Right lobe of liver (tissue), 6 donors: ENCODE measurements at places on chromosomes 7 and 10. TPM values are rescaled to one million over a fixed set of nuclear protein-coding genes. Genes with fewer than 3 reads are reported as not detected.

DNA sequence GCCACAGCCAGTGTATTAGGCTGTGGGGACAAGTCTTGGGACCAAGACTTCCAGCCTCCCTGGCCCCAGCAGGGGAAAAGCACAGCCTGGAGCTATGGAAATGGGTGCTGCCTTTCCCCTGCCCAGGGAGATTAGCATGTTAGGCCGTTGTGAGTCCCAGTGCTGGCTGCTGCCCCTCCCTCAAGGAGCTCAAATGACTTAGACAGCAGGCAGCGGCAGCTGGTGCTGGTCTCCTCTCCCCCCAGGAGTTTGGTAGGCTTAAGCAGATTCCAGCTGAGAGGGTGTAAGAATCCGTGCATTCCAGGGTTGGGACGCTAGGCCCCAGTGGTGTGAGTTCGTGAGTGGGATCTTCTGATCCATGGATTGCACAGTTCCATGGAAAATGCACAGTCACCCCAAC, 301.5 kb upstream of the PHF14 start:
- DNase-seq, result no peak

DNA sequence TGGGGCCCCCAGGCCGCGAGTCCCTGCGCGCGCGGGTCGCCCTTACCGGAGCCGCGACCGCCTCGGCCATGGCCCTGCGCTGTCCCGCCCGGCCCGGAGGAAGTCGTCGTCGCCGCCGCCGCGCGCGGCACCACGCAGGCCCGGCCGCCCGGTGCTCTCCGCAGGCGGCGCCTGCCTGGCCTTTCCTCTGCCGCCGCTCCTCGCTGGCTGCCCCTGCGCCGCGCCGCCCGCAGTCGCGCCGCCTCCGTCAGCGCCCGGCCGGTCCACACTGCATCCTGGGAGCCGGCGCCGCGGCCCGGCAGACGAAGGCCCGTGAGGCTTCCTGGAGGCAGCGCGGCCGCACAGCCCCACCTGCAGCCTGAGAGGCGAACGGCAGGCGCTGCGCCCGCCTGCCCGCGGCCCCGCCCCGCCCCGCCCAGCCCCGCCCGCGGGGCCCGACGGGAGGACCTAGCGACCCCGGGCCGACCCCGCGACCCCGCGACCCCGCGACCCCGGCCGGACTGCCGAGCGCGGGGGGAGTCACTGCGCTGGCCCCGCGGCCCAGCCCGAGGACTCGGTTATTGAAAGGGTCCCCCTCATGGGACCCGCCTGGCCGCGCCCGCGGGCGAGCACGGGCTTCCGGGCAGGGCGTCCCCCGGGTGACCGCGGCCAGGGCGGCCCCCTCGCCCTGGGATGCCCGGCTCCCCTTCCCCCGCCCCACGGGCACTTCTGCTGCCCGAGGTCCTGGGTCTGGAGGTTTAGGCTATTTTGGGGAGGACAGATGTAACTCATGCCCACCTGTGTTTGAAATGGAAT, at the start of gene ZNF746:
ZNF746 (minus strand) TSS at position 343 of the 795 bp plus-strand sequence; CDS start at position 70, 273 bp downstream.
- peak; percentile 87 for DNase-seq

- no peak for DNase-seq
Observed at GRCh38 chr7:135355377-135356048, 121.9 kb downstream of the STRA8 start.

DNA sequence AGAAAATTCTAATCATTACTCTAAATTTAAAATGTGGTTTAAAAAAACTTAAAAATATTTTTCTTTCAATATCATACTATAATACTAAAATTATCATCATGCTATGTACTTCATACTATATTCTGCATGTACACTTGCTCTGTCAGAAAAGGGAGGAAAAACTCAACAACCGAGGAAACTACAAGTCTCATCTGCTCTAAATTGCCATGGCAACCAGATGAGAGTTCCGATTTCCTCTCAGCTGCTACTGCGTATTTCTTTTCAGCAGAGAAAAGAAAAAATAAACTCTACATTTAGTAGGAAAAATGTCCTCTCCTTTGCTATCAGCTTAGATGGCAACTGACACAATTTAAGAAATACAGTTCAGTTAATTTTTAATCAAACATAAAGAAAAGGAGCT, 178.9 kb downstream of the SRPK2 start:
- no peak for DNase-seq

- DNase-seq, result no peak
Observed at GRCh38 chr7:66668112-66668511, 39.4 kb downstream of the KCTD7 start.

GRCh38 chr7:44279731-44280505, 45.5 kb downstream of the CAMK2B start:
- peak; percentile 8 for DNase-seq

DNA sequence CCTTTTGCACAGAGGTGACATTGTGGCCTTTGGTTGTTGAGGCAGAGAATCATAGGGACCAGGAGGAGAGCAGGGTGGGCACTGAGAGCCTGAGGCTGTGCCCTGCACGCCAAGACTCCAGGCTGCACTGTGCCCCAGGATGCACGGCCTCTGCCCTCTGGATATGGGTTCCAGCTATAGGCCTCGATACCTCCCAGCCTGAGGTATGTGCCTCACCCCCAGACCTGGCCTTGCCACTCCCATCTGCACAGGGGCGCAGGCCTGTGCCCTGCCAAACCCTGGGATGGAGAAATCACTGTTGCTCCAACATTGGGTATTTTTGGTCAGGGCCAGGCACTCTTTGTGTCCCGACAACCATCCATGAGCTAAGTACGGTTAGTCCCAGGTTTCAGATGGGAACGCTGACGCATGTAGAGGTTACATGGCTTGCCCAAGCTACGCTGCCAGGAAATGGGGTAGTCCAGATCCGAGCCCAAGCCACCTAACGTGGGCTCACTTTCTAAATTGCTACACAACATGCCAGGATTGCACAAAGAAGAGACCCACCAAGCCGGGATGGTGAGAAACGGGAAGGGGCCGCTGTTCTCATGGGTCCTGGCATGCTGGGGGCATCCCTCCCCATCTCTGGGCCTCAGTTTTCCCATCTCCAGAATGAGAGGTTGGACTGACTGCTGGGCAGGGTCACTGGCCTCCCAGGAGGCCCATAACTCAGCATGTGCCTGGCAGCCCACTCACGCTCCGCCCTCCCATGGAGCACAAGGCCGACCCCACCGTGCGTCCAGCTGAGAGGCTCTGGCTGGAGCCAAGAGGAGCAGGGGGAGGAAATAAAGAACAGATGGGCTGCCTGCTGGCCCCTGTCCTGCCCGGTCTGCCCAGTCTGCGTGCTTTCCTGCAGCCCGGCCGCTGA, 44.2 kb downstream of the ZCCHC24 start:
- DNase-seq, result no peak

GRCh38 chr7:106914018-106914607, 49.0 kb downstream of the PIK3CG start:
- no peak for DNase-seq

LLCFC1 gene
- total RNA-seq, result not detected

FAM25G gene
- not detected for total RNA-seq

GIMAP4 gene
- total RNA-seq, result 7.2 TPM

FAM185A gene
- 6.6 TPM for total RNA-seq

RALA gene
- 13.8 TPM for total RNA-seq

ZNF804B gene
- not detected for total RNA-seq

VPS26A gene
- total RNA-seq, result 23.2 TPM

PTPRZ1 gene
- total RNA-seq, result not detected

MKX gene
- 0.40 TPM for total RNA-seq
